Psoas muscle (tissue), 8 donors: ENCODE measurements at places on chromosomes 12 and 14. TPM values are rescaled to one million over a fixed set of nuclear protein-coding genes. Genes with fewer than 3 reads are reported as not detected.

DNA sequence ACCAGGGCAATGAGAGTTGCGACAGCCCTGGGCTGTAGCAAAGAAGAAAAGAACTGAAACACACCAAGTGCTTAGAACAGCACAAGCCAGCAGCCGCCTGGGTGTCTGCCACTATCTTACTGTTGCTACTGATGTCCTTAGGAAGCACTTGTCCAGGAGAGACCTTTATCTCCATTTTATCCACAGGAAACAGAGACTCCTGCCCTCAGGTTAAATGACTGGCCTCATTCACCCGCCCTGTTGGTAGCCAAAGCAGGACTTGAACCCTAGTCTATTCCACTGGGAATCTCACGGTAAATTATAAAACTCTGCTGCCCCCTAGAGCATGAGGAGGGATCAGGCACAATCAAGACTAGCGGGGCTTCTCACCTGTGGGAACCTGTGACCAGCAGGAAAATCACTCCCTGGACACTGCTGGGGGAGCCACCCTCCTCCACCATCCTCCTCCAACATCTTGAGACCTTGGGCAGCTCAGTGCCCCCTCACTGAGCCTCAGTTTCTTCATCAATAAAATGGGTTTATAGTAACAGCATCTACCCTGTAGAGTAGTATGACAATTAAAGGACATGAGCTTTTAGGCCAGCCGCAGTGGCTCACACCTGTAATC, 20.5 kb upstream of the TESC start:
- DNase-seq: peak; percentile 37

The ESPL1 gene
- polyA plus RNA-seq: 0.03 TPM

The KRT82 gene
- polyA plus RNA-seq: not detected

GRCh38 chr14:72568296-72568992, 325.5 kb downstream of the DPF3 start:
- no peak for DNase-seq

DNA sequence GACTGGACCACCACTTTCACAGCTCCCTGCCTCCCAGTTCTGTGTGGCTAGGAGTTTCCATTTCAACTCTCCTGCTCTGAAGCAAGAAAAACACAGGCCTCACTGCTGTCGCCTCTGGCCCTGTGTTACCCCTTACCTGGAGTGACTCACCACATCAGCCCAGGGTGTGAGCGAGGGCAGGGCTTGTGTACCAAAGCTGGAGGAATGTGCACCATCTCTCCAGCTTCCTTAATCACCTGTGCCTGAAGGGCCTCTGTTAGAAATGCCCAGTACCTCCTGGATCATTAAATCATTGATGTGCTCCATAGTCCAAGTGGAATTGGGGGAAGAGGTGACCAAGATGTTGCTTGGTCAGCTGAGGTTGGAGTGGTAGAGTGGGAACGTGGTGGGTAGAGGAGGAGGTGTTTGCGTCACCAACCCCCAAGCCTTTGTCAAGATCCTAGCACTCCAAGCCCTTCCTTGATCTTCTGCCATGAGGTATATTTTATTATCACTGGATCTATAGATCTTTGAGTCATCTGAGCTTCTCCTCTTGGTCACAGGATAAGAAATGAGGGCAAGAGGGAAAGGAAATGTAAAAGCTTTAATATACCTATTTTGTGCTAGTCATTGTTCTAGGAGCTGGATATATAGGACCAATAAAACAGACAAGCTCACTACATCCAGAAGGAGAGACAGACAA, 51.3 kb downstream of the SSPN start:
- DNase-seq: no peak

GRCh38 chr12:1587927-1588574, 6.3 kb downstream of the FBXL14 start:
- DNase-seq: no peak

The MGP gene
- 57.3 TPM for polyA plus RNA-seq

The SMCO3 gene
- 0.04 TPM for polyA plus RNA-seq

- peak; percentile 94 for DNase-seq
Observed at GRCh38 chr12:69688471-69689427, 10.4 kb downstream of the BEST3 start.
